ENCODE measurements at places on chromosomes 2 and 18. TPM values are rescaled to one million over a fixed set of nuclear protein-coding genes. Genes with fewer than 3 reads are reported as not detected.

DNA sequence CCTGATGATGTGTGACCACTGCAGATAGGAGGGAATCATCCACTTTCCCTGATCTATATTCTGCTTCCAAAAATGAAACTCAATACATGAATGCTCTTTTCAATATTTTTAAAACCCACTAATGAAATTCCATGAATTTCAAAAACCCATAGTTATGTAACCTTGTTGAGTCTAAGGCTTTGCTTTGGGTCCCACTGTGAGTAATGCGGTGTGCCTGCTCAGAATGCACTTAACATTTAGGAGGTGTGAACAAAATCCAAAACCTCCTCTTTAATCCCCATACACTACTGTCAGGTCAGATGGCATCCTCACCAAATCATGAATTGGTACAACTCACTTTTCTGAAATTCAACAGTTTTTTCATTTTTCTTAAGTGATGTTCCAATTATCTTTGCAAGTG, 50.4 kb downstream of the CCDC93 start:
- no peak for DNase-seq

DNA sequence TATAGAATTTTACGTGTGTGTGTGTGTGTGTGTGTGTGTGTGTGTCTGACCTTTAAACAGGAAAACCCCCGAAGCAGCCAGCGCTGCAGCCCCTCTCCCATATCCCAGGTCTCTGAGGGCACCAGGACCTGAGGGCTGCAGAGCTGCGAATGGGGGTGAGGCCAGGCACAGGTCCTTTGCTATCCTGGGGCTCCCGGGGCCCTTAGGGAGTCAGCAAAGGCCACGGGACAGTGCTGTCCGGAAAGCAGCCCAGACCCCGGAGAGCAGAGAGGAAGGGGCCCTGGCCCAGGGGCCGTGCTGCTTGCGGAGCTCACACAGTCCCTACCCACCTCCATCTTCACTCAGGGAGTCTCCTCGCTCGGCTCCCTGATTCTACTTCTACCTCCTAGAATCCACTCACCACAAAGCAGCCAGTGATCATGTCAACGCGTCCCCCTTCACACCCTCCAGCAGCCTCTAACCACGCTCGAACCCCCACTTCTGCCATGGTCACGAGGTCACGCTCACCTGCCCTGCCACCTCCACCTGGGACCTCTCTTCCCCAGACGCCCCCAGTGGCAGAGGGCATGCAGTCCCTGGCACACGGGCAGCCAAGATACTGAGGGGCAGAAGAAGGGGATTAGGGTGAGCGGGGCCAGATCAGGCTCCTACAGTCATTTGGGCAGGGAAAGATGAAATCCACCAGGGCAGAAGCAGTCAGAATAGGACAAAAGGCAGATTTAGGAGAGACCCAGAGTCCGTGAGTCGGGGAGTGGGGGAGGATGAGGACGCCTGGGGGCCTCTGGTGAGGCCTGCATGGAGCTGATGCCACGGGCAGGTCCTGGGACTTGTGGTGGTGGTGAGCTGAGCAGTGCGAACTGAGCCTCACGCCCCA, 86.7 kb downstream of the USP40 start:
- no peak for DNase-seq

DNA sequence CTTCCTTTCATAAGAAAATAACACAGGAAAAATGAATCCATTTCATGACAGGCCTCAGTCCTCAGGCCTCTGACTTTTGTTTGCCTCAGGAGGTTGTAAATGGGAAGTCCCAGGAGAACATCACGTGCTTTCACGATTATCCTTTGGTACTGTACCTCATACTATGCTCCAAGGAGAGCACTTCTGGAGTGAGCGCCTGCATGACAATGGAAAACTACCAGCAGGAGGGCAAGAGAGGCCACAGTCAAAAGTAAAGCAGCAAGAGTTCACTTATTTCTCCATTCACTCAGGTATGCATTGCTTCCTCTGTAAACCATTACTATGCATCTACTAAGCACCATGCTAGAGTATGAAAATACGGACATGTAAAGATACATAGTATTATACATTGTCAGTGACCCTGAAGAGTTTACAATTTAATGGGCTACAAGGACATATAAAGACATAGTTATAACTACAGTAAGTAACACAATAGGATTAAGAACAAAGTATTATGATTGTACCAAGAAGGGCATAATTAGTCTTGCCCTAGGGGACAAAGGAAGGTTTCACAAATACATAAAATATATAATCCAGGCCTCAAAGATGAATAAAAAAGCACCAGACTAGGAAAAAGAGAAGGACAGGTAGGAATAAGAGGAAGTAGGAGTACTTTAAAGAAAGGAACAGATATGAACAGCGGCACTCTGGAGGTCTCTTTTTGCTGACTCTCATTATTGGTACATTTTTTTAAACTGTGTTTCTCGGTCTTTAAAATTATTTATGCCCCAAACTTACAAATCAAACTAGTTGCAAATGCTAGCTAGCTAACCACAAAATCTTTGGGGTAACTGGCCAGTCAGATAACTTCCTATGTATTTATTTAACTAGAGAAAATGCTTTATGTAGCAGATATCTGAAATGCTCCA, 806.7 kb downstream of the NRXN1 start:
- no peak for DNase-seq

- DNase-seq: no peak
These were observed 132.7 kb upstream of the NDUFV2 start for GRCh38 chr18:8969639-8970390.

DNA sequence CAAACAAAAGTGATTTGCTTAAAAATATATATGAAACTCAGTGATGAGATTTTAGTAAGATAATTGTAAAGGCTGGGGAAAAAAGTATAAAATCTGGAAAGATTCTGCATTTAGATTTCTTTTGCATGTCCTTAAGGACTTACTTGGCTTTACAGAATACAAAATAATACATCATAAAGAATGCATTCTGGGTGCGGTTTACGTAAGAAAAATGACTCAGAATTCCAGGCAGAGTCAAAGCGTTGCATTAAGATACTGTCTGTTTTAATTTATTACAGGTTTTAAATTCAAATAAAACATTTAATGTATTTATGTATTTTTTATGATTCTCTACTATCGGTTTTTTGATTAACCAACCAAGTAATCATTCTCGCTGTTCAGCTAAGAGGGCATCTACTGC, 178.0 kb downstream of the SH3BP4 start:
- no peak for DNase-seq

DNA sequence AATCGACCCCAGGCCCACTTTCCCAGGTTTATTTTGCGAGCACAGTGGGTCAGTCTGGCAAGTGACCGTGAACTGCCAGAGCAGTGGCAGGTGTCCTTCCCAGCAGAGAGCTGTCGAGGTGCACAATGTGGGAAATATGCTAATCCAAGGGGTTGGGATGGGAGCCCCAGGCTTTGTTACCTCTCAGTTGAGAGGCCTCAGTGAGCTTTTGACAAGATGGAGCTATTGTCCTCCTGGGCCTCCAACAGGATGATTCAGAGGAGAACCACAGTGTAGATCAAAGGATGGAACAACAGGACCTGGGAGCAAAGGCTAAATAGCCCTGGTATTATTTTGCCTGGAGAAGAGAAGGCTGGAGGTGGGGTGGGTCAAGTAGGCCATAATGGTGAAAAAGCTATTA, 150.8 kb downstream of the NCKAP5 start:
- no peak for DNase-seq

DNA sequence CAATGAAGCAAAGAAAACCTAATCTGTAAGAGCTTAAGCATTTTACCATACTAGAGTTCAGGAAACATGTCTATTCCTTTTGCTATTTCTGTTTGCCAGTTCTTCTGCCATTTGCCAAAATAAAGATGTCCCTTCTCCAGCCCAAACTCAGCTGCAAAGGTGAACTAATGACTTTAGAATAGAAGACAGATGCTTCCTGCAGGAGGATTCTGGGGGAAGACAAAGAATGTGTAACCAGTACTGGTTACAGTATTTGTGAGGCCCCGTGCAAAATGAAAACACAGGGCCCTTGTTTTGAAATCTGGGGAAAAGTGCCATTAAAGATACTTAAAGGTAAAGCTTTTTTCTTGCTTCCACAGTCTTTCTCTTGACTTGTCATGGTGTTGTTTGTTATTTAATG, 34.3 kb upstream of the MTX2 start:
- no peak for DNase-seq

- DNase-seq: no peak
These were observed 301.9 kb upstream of the MYT1L start for GRCh38 chr2:2633017-2633416.

GRCh38 chr2:68325056-68325455, 5.3 kb upstream of the CNRIP1 start:
- DNase-seq: no peak

GRCh38 chr2:18378020-18378653, 182.3 kb downstream of the RDH14 start:
- DNase-seq: peak; percentile 2

DNA sequence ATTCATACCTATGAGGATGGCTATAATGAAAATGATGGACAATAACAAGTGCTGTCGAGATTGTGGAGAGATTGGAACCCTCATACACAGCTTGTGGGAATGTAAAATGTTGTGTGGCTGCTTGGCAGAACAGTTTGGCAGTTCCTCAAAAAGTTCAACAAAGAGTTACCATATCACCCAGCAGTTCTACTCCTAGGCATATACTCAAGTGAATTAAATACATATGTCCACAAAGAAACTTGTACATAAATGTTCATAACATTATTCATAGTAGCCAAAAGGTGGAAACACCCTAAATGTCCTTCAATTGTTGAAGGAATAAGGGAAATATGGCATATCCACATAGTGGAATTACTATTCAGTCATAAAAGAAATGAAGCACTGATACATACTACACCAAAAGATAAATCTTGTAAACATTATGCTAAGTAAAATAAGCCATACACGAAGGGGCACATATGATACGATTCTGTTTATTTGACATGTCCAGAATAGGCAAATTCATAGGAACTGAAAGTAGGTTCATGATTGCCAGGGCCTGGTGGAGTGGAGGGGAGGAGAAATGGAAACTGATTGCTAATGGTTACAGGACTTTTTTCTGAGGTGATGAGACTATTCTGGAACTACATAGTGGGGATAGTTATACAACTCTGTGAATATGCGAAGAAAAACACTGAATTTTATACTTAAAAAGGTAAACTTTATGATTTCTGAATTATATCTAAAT, 92.1 kb downstream of the ADAM23 start:
- DNase-seq: no peak

- DNase-seq: no peak
These were observed 248.1 kb downstream of the ASXL3 start for GRCh38 chr18:33826151-33826550.

- no peak for DNase-seq
These were observed 35.1 kb downstream of the SH2D6 start for GRCh38 chr2:85453571-85453970.

GRCh38 chr2:195214072-195214471, 443.0 kb upstream of the SLC39A10 start:
- no peak for DNase-seq

- no peak for DNase-seq
These were observed 836.7 kb downstream of the CBLN2 start for GRCh38 chr18:71707400-71707799.

SKA1 gene
- 37.5 TPM for total RNA-seq

B3GNT7 gene
- 0.14 TPM for total RNA-seq

NEDD4L gene
- total RNA-seq: 10.5 TPM

IL18RAP gene
- 5.5 TPM for total RNA-seq

POTEI gene
- total RNA-seq: not detected

KCNG2 gene
- not detected for total RNA-seq

MAP3K19 gene
- total RNA-seq: not detected

SCN7A gene
- total RNA-seq: not detected

MARCO gene
- not detected for total RNA-seq

NGEF gene
- total RNA-seq: not detected

MRPL53 gene
- total RNA-seq: 105 TPM

MC4R gene
- total RNA-seq: not detected

Data from activated naive CD8-positive, alpha-beta T cell treated with anti-CD3 and anti-CD28 coated beads for 36 hours (primary cell).